Amniotic stem cell (primary cell): ENCODE measurements at places on chromosomes 5 and 9.

DNA sequence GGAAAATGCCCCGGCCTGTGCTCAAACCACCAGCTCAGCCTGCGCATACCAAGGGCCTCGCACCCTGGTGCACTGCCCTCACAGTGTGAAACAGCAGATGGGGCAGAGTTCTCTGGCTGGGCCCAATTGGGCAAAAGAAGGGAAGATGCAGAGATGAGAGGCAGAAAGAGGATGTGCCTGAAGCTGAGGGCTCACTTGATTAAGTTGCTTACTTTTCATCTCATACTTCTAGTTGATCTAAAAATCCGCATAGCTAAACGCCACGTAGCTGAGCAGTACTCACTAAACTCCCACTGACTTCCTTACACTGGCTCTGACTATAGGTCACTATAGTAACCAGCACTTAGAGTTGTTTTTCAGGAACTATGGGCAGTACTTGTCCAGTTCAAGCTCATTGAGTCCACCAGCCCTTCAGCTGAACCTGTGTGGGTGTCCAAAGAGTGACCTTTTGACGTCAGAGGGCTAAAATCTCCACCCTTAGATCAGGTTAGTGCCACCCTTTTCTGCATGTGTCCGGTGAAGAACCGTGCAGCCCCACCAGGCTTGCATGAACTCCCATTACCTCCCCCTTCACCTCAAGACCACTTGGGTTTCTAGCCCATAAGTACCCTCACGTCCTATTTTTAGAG is 215.2 kb downstream of the AUH start:
- DNase-seq: no peak

- DNase-seq: no peak
These were observed 26.9 kb upstream of the MEGF9 start for GRCh38 chr9:120741191-120741590.

DNA sequence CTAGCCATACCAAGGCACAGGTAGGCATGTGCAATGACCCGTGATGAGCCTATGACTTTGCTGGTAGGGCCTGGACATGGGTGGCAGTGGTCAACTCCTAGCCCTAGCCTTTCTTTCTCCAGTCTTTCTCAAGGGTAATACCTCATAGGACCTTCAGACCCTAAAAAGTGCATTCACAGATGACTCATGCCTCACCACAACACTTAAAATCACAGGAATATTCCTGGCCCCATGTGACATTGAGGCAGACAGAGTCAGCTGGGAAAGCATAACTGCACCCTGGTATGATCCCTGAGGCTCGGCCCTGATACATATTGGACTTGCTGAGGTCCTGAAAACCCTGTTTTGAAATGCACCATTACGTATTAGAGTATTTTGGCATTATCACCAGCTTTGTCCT is 449.5 kb downstream of the HINT1 start:
- no peak for DNase-seq

GRCh38 chr5:25459082-25459481 is 814.3 kb upstream of the CDH10 start:
- no peak for DNase-seq

DNA sequence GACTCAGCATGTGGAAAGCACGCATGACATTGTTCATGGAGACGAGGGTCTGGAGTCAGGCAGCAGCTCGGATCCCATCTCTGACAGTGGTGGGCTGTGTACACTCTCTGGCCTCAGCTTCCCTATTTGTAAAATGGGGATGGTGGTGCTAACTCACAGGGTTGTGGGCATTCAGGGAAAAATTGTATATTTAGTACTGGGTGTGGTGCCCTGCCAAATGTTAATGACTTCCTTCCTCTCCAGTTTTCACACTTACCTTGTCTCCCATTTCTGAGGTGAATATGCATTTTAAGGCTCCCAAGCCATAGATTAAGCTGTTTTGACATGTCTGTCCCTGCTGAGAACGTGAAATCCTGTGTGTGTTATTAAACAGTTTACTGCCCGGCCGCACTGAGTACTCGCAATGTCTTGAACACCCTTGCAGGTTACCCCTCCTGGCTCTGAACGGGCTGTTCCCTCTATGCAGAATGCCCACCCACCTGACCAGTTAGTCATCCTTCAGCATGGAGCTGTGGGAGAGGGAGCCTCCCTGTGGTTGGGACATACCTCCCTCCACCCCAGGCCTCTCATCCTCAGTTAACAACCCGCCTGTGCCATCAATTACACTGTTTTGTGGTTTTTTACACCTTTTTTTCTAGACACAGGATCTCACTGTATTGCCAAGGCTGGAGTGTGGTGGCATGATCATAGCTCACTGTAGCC is 25.8 kb downstream of the TJP2 start:
- DNase-seq: no peak

DNA sequence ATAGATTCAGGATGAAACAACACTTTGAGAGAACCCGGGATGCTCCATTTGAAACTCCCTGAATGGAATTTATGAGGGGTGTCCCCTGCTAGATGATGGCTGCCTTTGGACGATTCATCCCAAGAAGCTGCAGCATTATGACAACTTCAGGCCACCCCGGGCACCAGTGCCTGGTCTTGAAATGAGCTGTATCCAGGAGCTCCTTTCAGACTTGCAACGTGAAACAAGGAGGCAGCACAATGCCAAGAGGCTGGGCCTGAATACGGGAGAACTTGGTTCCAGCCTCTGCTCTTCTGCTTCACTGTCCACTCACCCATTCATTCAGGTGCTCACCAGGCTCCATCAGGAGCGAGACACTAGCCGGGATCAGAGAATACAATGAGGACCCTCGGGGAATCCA is 78.3 kb downstream of the STK10 start:
- DNase-seq: no peak

- DNase-seq: no peak
These were observed 9.5 kb upstream of the NKD2 start for GRCh38 chr5:999032-999501.

DNA sequence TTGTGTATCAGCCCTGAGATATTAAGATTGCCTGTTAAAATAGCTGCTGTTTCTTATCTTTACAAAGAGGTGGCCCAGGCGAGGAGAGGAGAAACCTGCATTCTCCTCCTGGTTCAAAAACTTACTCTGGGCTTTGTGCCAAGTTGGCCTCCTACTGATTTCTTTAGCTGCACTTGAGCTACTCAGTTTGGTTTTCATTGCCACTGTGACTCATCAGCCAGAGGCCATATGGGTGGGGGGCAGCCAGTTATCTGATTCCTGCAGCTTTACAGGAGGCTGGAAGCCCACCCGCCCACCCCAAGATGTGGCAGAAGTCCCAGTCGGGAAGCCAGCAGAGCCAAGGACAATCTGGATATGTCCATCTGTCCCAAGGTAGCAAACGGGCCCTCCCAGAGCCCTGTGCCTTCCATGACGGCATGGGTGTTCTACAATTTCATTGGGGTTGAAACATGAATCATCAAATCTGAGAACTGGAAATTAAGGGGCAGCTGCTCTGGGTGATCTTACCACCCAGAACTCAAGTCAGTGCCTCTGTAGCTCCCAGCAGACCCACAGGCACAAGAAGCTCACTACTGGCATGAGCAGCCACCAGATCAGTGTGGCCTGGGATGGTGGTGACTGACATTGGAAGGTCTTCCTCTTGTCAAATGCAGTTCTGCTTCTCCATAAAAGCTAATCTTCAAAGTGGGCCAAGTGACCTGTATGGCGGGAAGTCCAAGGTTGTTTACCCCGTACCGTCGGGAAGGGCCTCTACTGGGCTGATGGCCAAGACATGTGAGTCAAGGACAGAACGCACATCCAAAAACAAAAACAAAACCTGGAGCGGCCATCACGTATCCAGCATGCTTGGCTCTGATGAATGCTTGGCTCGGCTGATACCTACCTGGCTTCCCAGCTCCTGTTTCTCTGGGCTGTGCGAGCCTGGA is 15.6 kb downstream of the FCN2 start:
- DNase-seq: peak; percentile 19
